Neural crest cell (in vitro differentiated cells): ENCODE measurements at places on chromosomes 12 and 14. TPM values are rescaled to one million over a fixed set of nuclear protein-coding genes. Genes with fewer than 3 reads are reported as not detected.

DNA sequence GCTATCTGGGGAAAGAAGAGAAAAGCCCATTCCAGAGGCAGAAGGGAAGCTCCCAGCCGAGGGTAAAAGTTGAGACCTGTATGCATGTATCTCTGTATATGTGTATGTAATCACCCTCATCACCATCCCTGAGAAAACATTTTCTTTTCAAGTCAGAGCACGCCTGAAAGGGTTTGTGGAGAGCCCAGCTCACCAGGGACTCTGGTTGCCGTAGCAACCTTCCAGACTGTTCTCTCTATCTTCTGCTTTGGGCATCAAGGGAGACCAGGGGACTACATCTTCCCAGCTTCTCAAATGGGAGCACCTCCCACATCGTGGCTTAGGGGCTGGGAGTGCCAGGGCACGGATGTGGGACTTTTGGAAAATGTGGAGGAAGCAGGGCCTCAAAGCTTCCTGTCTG, 93.5 kb downstream of the GALNT8 start:
- peaks cover 33% of the 10 kb centered on the region for H3K4me1 ChIP-seq
- H3K27me3 ChIP-seq, result peaks cover 25% of the 10 kb centered on the region
- no peak for DNase-seq
- H3K36me3 ChIP-seq, result peaks cover 9% of the 10 kb centered on the region
- peak overlapping the region; percentile 66 for H3K4me3 ChIP-seq
- no peak overlapping the region for H3K27ac ChIP-seq

- DNase-seq, result no peak
- no peaks in the 10 kb centered on the region for H3K4me1 ChIP-seq
- no peaks in the 10 kb centered on the region for H3K27me3 ChIP-seq
- no peak overlapping the region for H3K4me3 ChIP-seq
- H3K27ac ChIP-seq, result no peak overlapping the region
- peaks cover 12% of the 10 kb centered on the region for H3K36me3 ChIP-seq
Observed at GRCh38 chr14:55556929-55557623, 22.9 kb upstream of the KTN1 start.

- no peaks in the 10 kb centered on the region for H3K27me3 ChIP-seq
- H3K4me3 ChIP-seq, result no peak overlapping the region
- peaks cover 8% of the 10 kb centered on the region for H3K36me3 ChIP-seq
- H3K4me1 ChIP-seq, result no peaks in the 10 kb centered on the region
- H3K27ac ChIP-seq, result no peak overlapping the region
- no peak for DNase-seq
Observed at GRCh38 chr12:28563936-28564335, 373.7 kb downstream of the CCDC91 start.

The ADAMTS20 gene
- 1.8 and 2.0 TPM in 2 replicates for total RNA-seq

The EID3 gene
- 1.8 and 3.0 TPM in 2 replicates for total RNA-seq

DNA sequence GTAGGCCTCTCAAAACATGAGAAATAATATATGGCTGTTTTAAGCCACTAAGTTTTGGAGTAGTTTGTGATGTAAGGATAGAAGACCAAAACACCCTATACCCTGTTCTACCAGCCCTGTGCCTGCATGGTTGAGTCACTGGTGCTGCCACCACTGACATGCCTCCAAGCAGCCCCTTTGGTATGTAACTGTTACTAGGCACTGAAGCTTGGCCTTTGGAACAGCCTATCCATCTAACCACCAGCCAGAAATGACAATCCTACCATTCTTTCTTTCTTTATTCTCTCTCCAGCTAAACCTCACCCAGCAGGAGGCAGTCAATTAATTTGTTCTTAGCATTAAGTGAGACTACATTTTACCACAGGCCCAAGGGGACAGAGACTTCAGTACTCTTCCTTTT, 240.3 kb downstream of the MSRB3 start:
- peaks cover 21% of the 10 kb centered on the region for H3K4me1 ChIP-seq
- no peak for DNase-seq
- no peak overlapping the region for H3K27ac ChIP-seq
- peaks cover 3% of the 10 kb centered on the region for H3K36me3 ChIP-seq
- no peak overlapping the region for H3K4me3 ChIP-seq
- H3K27me3 ChIP-seq, result no peaks in the 10 kb centered on the region

The IAPP gene
- total RNA-seq, result 0.28 TPM in 1 of 2 replicates, not detected in the other

- H3K27ac ChIP-seq, result no peak overlapping the region
- no peak overlapping the region for H3K4me3 ChIP-seq
- no peaks in the 10 kb centered on the region for H3K27me3 ChIP-seq
- DNase-seq, result no peak
Observed at GRCh38 chr14:100882991-100883788, 20.3 kb downstream of the RTL1 start.

DNA sequence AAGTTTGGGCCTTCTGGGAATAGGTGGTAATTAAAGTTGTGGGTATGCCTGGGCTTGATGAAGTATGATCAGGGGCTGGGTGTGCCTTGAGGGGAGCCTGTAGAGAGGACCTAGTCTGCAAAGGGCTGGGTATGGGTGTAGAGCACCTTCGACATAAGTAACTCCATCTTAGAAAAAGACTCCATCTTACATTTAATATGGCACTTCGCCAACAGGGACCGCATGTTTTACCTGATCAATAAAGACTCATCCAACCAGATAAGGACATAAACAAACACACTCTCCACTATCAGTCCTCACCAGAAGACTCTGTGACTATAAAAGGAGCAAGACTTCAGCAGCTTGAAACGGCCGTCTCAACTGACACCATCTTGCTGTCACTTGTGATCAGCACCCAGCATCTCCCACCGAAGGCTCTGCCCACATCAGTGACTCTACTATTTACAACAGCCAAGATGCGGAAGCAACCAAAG, 23.5 kb upstream of the GPR68 start:
- no peak for DNase-seq
- no peak overlapping the region for H3K27ac ChIP-seq
- peaks cover 32% of the 10 kb centered on the region for H3K27me3 ChIP-seq
- H3K4me3 ChIP-seq, result no peak overlapping the region
- H3K4me1 ChIP-seq, result peaks cover 17% of the 10 kb centered on the region

GRCh38 chr12:30748147-30748546, 6.6 kb downstream of the CAPRIN2 start:
- peaks cover 18% of the 10 kb centered on the region for H3K36me3 ChIP-seq
- peaks cover 22% of the 10 kb centered on the region for H3K4me1 ChIP-seq
- DNase-seq, result no peak
- no peak overlapping the region for H3K27ac ChIP-seq
- no peaks in the 10 kb centered on the region for H3K27me3 ChIP-seq

DNA sequence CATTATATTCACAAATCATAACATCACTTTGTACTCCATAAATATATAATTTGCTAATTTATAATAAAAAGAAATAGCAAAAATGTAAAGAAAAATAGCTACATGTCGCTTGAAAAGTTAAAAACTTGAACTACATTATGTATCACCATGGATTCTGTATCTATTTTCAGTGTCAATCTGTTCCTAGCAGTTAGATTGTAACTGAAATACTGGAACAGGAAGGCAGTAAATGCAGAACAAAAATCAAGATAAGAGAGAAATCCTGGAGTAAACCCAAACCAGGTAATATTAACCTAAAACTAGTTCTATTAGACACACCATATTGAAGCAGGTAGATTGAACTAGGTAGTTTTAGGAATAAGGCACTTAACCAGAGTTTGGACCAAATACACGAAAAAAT, 60.3 kb downstream of the IPO8 start:
- no peak overlapping the region for H3K4me3 ChIP-seq
- H3K27ac ChIP-seq, result no peak overlapping the region
- peaks cover 30% of the 10 kb centered on the region for H3K36me3 ChIP-seq
- no peaks in the 10 kb centered on the region for H3K27me3 ChIP-seq
